ENCODE measurements at places on chromosomes 5 and 9.
A peak's percentile ranks its signal among the peaks of the same experiment; 100 is the strongest.

GRCh38 chr5:133821311-133821741, 147.1 kb downstream of the C5orf15 start:
- no peak for DNase-seq

GRCh38 chr5:29321591-29321990, 1871.9 kb upstream of the CDH6 start:
- no peak for DNase-seq

- peak; percentile 39 for DNase-seq
These were observed 17.5 kb downstream of the CYFIP2 start for GRCh38 chr5:157283434-157283833.

DNA sequence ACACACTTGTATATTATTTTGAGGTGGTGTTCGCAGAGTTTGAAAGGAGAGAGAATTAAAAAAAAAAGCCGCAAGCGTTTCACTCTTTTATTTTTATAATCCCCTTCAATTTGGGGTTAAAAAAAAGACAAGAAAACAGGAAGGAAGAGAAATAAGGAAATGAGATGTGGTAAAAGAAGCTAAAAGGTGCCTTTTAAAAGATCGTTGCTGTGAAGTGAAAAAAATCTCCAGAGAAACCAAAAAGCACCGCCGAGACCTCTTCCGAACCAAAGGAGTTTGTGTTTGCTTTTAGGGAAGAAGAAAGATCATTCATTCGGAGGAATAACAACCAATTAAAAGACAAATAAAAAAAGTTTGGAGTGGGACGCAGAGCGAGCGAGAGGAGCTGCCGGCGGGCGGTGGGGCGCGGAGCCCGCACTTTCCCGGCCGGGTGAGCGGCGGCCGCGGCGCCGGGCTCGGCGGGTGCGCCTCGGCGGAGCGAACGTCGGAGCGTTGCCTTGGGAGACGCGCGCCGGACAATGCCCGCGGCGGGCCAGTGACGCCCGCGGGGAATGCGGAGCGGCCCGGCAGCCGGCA, 355 bp downstream of the TLE4 start:
- peak; percentile 64 for DNase-seq

GRCh38 chr9:136672431-136673087, 9.8 kb downstream of the EGFL7 start:
- peak; percentile 48 for DNase-seq

Measured in hematopoietic multipotent progenitor cell treated with erythropoietin and hydrocortisone succinate and interleukin-3 and kit ligand, for 4 days (in vitro differentiated cells).